ENCODE measurements at places on chromosomes 5 and 9.

- peak; percentile 19 for DNase-seq
These were observed 500.9 kb downstream of the DIRAS2 start for GRCh38 chr9:90141723-90142122.

DNA sequence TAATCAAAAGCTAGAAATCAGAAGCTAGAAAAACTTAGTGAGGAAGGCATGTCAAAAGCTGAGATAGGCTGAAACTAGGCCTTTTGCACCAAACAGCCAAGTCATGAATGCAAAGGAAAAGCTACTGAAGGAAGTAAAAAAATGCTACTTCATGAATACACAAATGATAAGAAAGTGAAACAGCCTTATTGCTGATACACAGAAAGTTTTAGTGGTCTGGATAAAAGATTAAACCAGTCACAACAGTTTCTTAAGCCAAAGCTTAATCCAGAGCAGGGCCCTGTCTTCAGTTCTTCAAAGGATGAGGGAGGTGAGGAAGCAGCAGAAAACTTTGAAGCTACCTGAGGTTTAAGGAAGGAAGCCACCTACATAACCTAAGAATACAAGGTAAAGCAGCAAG lies 102.5 kb upstream of the SH3GL2 start:
- no peak for DNase-seq

GRCh38 chr5:140383300-140383699 lies 18.3 kb upstream of the ANKHD1 start:
- DNase-seq: no peak

DNA sequence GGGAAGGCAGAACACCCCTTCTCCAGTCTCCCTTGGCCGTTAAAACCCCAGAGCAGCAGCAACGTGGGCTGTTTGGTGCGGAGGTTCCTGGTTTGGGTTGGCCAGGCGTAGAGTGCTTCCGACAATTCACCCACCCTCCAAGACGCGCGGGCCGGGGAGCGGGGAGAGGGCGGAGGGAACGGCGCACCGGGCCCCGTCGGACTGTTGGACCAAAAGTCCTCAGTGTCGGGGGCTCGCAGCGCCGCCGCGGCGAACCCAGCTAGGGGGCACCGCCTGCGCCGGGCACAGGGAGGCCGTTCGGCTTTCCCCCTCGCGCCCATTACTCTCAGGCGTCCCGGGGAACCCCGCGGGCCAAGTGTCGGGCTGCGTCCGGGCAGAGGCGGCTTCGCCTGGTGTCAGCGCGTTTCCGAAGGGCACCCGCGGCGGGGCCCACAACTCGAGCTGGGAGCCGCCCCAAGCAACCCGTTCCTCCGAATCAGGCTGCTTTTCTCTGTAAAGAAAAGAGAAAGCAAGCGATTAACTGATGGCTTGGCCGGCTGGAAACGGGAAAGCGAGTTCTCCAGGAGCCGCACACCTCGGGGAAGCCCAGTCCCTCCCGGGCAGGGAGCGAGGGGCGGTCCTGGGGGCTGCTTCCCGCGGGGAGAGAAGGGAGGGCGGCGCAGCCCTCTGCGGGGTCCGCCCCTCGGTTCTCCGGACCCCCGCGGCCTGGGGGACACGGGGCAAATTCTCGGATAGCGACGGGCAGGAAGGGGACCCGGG lies 145.5 kb downstream of the ERCC6L2 start:
- DNase-seq: peak; percentile 83

GRCh38 chr5:171409164-171410136 lies 10.0 kb upstream of the FGF18 start:
- no peak for DNase-seq

Data from retina (tissue), 1 donor.